OCI-LY7 (cell line): ENCODE measurements at places on chromosomes 2 and 18. TPM values are rescaled to one million over a fixed set of nuclear protein-coding genes. Genes with fewer than 3 reads are reported as not detected.

DNA sequence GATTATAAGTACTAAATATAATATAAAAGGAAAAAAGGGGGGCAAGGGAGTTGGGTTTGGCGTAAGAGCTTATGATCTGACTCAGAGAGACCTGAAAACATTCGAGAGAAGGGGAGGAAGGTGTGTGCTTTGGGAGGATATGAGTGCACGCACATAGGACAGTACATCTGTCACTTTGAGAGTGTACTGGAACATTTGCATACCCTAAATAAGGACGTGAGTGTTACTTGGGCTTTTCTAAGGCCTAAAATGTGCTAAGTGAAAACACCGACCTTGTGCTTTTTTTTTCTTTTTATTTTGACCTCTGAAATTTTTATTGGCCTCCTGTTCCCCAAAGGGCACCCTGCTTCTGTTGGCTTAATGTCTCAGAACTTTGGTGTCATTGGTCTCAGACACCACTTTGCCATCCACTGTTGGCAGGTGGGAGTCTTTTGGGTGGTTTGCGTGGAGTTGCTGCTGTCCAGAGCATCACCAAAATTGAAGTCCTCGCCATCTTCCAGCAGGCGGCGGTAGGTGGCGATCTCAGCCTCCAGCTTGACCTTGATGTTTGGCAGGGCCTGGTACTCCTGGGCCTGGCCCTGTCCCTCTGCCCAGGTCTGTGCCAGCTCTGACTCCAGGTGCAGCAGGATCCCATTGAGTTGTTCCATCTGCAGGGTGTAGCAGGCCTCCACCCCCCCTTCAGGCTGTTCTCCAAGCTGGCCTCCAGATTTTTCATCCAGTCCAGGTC is 57.7 kb downstream of the CD28 start:
- DNase-seq: peak; percentile 21

RPE gene
- 71.1 and 83.5 TPM in 2 replicates for total RNA-seq

- no peak for DNase-seq
Observed at GRCh38 chr2:156704132-156704531, 268.0 kb downstream of the GPD2 start.

TXNDC2 gene
- not detected in 2 replicates for total RNA-seq

DNA sequence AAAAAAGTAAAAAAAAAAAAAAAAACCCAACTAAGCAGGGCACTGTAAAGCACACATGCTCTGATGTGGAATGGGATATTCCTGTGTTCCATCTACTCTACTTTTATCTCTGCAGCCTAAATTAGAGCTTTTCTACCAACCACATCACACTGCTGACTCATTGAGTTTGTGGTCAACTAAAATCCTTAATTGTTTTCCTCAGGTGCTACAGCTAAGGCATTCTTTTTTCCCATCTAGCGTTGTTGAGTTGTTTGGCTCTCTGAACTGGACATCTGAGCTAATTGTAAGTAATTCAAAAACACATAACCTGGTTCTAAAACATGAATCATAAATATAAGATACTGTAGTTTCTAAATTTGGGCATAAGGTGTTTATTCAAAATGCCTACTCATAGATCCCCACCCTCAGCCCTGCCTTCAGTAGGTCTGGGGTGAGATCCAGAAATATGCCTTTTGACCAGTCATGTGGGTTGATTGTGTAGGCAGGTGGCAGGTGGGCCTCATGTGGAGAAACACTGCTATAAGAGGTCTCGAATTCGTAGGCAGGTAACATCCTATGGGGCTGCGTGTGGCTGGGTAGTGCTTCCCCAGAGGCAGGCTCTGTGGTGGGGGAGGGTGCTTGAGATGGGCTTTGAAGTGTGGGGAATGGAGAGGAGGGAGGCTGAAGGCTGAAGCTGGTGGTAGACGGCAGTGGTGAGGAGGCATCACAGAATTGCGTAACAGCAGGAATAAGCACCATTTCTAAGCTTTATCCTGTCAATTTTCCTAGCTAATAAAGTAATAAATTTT is 27.2 kb downstream of the ANKRD29 start:
- DNase-seq: no peak

GRCh38 chr2:119333360-119333759 is 33.3 kb downstream of the C2orf76 start:
- DNase-seq: no peak

KCNK3 gene
- not detected in 2 replicates for total RNA-seq

- no peak for DNase-seq
Observed at GRCh38 chr2:36696533-36696932, at the start of gene VIT. TSS of gene VIT (plus strand) at chr2:36696707. CDS start at chr2:36716371, 19,664 bp downstream.

- DNase-seq: no peak
Observed at GRCh38 chr2:233242231-233242927, 9.1 kb upstream of the ATG16L1 start.

GRCh38 chr2:71330585-71331330 is 824 bp upstream of the ZNF638 start:
- no peak for DNase-seq

NEB gene
- 0.04 and 0.30 TPM in 2 replicates for total RNA-seq

- no peak for DNase-seq
Observed at GRCh38 chr2:11124760-11125068, 30.6 kb upstream of the SLC66A3 start.

DNA sequence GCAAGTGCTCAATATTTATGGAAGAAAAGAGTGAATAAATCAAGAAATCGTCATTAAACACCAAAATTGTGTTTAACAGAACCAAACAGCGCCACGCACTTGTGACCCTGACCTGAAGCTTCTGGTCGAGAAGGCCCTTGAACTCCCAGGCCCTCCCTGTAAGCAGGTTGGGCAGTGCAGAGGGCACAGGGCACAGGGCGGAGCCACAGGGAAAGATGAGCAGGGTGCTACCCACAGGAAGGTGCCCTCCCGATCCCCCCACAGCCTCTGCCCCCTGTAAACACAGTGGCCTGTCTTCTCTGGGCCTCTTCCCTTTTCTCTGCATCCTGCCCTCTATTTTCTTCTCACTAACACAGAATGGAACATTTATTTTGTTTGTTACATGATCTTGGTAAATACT is 16.9 kb upstream of the TUBB6 start:
- no peak for DNase-seq
